ENCODE measurements at places on chromosomes 6 and 20.

DNA sequence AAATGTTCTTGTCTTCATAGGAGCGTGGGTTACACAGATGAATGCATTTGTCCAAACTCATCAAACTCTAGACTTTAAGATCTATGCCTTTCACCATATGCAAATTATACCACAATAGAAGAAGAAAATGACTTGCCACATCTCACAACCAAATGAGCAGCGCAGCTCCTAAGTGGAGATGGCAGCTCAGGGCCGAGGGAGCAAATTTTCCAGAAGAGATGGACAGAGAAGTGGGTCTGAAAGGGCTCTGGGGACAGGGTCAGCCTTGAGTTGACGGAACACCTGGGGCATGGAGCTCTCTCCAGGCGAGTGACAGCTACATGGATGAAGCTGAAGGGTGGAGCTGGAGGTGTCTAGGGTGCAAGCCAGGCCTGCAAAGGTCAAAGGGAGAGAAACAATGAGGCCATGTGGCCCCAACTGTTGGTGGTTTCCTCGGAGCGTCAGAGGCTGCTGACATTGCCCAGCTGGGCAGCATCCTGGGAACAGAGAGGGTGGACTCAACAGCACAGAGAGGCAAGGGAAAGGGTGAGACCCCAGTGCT lies 228.3 kb downstream of the NRN1 start:
- no peak for DNase-seq

DNA sequence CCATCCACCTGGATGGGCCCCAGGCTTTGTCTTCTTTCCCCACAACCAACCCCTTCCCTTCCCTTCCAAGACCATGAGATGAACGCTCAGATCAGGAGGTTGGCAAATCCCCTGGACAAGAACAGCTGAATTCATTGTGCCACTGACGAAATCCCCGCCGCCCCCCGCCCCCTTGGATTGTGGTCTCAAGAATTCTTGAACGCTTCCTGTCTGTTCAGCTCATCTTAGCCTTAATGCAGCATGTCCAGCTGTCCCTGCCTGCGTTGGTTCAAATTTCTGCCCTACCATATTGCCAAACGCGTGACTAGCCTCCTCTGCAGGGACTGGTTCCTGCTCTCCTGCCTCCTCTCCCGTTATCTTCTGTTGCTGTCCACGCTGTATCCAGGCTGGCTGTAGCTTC lies 133.2 kb downstream of the CDH4 start:
- no peak for DNase-seq

GRCh38 chr6:139586273-139586672 lies 211.8 kb upstream of the CITED2 start:
- DNase-seq, result no peak

GRCh38 chr6:126724821-126725220 lies 384.9 kb downstream of the CENPW start:
- no peak for DNase-seq

- no peak for DNase-seq
Measured at GRCh38 chr6:84975316-84975715, 210.9 kb upstream of the TBX18 start.

GRCh38 chr6:87922947-87923330 lies 124.7 kb upstream of the SPACA1 start:
- no peak for DNase-seq

DNA sequence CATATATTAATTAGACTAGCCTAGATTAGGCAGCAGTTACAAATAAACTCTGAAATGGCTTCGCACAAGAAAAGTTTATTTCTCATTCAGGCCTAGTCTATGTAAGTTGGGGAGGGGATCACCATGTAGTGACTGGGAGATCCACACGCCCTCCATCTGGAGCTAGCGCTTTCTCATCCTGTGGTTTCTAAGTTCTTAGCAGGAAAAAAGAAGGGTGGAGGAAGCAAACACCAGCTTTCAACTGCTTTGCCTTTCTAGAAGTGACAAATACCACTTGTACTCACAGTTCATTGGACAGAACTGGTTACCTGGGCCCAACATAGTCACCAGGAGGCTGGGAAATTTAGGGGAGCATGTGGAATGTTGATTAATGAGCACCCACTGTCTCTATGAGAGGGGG lies 46.6 kb downstream of the NDUFAF5 start:
- no peak for DNase-seq

- no peak for DNase-seq
Measured at GRCh38 chr6:31416394-31417014, 13.1 kb downstream of the MICA start.

GRCh38 chr20:58416835-58417234 lies 27.8 kb downstream of the VAPB start:
- no peak for DNase-seq

- no peak for DNase-seq
Measured at GRCh38 chr20:9677100-9677623, 161.7 kb downstream of the PAK5 start.

DNA sequence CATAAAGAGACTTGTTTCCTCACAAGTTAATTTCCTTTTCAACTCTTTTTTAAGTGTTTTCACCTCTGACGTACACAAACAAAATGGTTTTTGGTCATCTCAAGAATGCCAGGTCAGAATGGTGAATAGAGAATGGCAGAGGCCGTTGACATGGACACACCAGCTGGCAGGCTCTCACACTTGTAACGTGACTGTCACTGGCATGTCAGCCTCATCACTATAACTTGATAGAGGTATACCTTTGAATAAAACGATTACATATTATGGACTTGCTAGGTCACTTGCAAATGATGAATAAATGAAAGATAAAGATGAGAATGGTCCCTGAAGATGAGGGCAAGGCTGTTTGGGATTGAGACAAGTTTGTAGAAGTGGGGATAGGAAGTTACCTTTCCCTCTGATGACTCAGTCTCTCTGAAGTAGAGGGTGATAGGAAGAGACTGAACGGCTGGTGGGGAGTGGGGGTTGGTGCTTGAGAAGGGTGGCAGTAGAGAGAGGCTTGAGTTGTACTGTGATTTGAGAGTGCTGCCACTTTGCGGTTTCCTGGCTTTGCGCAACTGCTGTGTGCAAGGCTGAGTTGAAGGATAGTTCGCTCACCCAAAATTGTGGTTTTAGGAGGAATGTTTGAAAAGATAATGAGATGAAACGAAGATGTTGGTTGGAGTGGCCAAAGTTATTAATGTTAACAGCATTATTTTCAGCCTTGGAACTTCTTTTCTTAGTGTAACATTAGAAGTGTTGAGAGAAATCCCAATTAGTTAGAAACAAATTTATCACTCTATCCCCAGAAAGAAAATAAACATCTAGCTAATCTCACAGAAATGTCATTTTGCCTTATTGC lies 30.3 kb downstream of the TBPL1 start:
- peak; percentile 20 for DNase-seq

DNA sequence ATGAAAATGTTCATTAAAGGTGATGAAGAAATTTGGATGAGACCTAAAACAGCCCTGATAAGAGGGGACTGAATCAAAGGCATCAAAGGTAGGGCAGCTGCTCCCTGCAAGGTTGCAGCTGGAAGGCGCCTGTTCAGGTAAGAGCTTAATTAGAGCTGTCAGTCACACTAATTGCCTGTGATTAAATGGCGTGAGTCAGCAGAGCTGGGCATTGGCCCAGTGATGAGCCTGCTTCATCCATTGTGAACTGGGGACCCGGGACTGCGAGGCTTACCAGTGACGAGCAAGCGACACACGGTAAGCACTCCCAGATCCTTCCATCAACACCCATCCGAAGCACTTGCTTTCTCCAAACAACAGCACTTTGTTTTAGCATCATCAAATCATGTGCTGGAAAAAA lies 621.5 kb upstream of the CDH4 start:
- DNase-seq, result no peak

DNA sequence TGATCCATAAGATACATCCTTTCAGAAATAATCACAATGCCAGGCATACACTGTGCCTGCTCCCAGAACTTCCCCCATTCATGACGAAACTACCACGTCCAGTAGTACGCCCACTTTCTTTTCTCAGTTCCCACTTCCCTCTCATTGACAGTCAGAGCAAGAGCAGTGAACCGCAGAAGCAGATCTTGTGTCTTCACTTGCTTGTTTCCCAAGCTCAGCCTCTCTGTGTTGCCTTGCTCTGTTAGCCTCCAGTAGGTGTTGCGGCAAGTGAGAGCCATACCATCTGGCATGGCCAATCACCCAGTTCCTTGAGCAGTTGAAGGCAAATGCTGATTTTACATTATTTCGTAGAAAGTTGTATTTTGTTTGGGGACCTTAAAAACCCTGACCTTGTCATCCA lies 11.7 kb downstream of the UST start:
- no peak for DNase-seq

- no peak for DNase-seq
Measured at GRCh38 chr6:38152620-38153019, 333.1 kb downstream of the ZFAND3 start.

GRCh38 chr20:41395667-41396664 lies 29.3 kb upstream of the EMILIN3 start:
- DNase-seq, result no peak

- no peak for DNase-seq
Measured at GRCh38 chr6:165049362-165049761, 260.0 kb downstream of the C6orf118 start.

GRCh38 chr6:131532580-131533039 lies 40.4 kb upstream of the ARG1 start:
- DNase-seq, result no peak

- DNase-seq, result no peak
Measured at GRCh38 chr20:652615-653109, 338 bp downstream of the SRXN1 start.

DNA sequence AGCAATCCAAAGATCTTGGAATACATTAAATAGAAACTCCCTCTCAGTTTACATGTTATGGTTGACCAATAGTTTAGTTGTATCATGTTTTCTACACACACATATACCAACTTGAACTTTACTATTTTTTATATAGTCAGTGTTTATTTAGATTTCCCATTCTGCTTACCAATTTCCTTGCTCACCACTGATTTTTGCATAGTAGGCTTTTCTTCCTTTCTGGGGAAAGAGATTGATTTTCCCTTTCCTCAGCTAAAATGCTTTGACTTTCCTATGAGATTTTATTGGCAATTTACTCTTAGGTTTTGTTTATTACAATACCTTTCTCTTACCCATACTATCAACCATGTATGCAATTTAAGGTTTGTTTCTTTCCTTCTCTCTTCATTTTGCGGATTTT lies 665.6 kb downstream of the PTPRT start:
- no peak for DNase-seq

GRCh38 chr6:35755278-35755924 lies 18.6 kb downstream of the ARMC12 start:
- DNase-seq, result no peak

DNA sequence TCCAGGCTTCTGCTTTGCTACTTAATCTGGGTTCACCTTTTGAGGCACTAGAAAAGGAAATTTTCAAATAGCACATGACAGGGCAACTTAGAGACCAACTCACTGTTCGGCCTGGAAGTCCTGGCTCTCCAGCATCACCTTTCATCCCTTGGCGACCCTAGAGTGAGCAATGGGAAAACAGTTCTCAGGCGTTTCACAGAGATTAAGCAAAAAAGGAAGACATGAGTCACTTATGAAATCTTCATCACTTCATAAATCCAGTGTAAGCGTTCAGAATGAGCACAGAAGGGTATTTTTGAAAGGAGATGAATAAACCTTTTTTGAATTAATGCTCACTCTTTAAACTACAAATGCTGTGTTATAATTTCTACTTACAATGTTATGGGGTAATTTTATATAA lies 104.0 kb downstream of the COL12A1 start:
- no peak for DNase-seq

GRCh38 chr20:58238490-58238889 lies 10.0 kb upstream of the ANKRD60 start:
- DNase-seq, result no peak

DNA sequence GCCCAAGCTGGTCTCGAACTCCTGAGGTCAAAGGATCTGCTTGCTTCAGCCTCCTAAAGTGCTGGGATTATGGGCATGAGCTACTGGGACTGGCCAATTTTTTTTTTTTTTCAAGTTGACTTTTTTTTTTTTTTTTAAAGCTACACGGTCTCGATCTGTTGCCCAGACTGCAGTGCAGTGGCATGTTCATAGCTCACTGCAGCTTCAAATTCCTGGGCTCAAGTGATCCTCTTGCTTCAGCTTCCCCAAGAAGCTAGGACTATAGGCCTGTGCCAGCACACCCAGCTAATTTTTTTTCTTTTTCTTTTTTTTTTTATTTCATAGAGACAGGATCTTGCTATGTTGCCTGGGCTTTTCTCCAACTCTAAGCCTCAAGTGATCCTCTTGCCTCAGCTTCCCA lies 59.5 kb downstream of the NCOA3 start:
- DNase-seq, result no peak

DNA sequence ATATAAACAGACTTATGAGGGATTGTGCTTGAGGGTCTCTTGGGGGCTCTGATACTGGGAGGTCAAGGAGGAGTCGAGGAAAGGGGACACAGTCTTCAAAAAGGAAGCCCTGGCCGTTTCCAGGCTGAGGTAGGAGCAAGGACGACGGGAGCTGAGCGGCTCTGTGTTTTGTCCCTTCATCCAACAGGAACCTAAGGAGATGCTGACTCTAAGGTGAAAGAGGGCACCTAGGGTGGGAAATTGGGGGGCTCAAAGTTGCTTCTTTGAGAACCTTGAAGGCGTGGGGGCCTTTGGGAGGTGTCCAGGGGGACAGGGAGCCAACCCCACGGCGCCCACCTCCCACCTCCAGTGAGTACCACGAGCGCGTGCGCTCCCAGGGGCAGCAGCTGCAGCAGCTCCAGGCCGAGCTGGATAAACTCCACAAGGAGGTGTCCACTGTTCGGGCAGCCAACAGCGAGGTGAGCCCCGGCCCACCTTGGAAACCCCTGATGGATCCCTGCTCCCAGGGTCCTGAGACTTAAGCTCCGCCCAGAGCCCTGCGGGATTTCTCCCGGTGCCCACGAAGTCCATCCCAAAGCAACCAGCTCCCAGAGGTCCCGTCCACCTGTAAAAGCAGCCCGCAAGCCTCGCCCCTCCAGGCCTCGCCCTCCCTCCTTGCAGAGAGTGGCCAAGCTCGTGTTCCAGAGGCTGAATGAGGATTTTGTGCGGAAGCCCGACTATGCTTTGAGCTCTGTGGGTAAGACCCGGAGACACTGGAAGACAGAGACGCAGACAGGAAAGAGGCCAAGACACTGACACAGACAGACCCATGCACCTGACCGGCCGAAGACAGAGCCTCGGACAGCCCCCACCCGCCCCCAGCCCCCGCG lies 2.9 kb downstream of the SPAG4 start:
- no peak for DNase-seq

- DNase-seq, result no peak
Measured at GRCh38 chr20:12315652-12316051, 398.0 kb downstream of the BTBD3 start.

- DNase-seq, result peak; percentile 9
Measured at GRCh38 chr6:13615792-13616120, 621 bp downstream of the NOL7 start.

DNA sequence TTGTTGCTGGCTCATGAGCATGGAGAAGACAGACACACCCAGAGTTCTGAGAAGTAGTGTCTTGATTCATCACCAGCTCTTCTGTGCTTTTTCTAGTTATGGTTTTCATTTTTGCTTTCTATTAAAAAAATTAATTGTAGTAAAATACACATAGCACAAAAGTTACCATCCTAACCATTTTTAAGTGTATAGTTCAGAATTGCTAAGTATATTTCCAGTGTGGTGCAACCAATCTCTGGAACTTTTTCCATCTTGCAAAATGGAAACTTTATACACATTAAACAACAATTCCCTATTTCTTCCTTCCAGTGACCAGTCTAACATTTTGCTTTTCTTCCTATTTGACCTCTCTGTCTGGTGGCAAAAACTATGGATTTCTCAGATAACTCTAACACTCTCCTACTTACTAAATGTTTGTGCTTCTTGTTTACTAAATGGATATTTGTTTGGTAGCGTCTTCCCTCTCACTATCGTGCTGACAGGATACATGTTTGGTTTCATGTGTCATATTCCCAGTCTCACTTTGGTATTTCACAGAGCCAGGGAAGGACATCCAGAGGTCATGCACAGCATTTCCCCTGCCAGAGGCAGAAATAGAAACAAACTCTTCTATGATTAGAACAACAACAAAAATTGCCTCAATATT lies 40.6 kb downstream of the TXLNB start:
- DNase-seq, result no peak

Measured in stimulated activated CD8-positive, alpha-beta memory T cell treated with anti-CD3 and anti-CD28 coated beads, Interleukin-7, amount 100 ng/mL, for 1 hour (primary cell).